ENCODE measurements at places on chromosomes 7 and 10.

- DNase-seq, result no peak
These were observed 129.1 kb upstream of the ITGB1 start for GRCh38 chr10:33087152-33087551.

DNA sequence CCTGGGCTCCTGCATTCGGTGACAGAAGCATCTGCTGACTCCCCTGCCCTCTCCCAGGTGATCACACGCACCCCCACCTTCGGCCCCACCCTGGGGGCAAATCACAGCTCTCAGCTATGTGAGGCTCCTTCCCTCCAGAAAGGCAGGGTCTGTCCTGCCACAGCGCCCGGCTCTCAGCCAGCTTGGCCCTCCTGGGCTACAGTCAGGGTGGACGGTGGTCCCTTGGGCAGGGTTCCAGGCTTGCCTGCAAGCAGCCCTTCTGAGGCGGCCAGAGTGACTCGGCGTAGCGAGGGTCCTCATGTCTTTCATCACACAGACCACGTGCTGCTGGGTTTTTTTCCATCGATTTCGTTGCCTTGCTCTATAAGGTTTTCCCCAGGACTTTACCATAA lies 53.6 kb upstream of the EBF3 start:
- no peak for DNase-seq

- DNase-seq, result no peak
These were observed 91.2 kb downstream of the VTI1A start for GRCh38 chr10:112538168-112538567.

DNA sequence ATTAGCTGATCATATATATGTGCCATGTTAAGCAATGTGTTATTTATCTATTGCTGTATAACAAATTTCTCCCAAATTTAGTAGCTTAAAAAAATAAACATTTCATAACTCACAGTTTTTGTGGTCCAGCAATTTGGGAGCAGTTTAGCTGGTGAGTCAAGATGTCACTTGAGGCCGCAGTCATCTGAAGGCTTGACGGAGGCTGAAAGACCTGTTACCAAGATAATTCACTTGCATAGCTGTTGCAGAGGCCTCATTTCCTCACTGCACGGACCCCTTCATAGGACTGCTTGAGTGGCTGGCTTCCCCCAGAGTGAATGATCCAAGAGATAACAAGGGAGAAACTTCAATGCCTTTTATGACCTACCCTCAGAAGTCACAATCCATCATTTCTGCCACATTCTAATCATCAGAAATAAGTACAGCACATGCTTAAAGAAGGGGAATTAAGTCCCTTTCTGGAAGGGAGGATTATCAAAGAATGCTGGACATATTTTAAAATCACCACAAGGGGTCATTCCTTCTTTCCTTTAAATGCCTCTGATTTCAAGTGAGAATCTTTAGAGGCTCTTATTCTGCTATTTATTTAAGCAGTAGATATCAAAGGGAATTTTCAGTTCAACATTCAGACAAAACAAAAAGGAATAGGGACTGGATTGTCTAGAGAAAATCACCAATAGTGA lies 10.5 kb upstream of the SRPK2 start:
- DNase-seq, result no peak

DNA sequence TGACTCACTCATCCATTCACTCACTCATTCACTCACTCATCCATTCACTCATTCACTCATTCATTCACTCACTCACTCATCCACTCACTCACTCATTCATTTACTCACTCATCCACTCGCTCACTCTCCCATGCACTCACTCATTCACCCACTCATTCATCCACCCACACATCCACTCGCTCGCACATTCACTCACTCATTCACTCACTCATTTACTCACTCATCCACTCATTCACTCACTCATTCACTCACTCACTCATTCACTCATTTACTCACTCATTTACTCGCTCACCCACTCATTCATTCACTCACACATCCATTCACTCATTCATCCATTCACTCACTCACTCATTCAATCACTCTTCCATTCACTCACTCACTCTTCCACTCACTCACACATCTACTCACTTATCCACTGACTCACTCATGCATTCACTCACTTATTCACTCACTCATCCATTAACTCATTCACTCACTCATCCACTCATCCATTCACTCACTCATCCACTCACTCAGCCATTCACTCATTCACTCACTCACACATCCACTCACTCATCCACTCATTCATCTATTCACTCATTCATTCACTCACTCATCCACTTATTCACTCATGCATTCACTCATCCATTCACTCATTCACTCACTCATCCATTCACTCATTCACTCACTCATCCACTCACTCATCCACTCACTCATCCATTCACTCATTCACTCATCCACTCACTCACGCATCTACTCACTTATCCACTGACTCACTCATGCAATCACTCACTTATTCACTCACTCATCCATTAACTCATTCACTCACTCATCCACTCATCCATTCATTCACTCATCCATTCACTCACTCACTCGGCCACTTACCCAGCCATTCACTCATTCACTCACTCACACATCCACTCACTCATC lies 74.0 kb downstream of the CARD11 start:
- DNase-seq, result no peak

DNA sequence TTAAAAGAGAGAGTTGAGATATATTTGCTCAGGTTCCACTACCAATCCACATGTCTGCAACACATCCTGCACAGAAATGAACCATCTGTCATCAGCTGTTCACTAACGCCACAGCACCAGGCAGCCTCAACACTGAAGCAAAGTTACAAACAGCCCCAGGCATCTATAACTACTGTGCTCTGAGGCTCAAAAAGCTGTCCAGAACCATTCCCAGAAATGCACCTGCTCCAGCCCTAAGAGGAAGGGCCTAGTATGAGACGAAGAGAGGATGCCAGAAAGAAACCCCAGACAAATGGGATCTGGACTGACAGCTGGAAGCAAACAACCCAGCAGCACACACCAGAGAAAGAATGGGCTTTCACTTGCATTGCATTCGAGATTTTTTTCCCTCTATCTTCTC lies 159.3 kb downstream of the ELMO1 start:
- DNase-seq, result no peak

- DNase-seq, result no peak
These were observed 766.7 kb upstream of the GHITM start for GRCh38 chr10:83372646-83373045.

- DNase-seq, result no peak
These were observed 52.3 kb upstream of the PTPN12 start for GRCh38 chr7:77484785-77485184.

- no peak for DNase-seq
These were observed 842 bp downstream of the SEMA3A start for GRCh38 chr7:84193747-84194146.

DNA sequence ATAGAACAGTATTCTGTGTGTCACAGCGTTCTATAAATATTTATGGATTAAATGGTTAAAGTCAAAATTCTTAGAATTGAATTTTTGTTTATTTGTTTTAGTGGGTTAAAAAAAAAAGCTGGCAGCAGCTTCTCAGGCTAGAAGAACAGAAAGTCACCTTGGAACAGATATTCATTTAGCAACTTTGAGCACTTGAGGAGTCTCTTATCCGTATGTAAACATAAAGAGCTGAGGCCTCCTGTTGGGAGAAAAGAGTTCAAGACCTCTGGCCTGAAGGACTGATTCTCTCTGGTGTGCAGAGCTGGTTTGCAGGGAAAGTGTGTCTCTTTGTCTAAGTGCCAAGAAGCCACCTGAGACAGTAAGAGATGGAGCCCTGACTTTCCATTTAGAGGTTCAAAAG lies 109.9 kb downstream of the HERPUD2 start:
- no peak for DNase-seq

DNA sequence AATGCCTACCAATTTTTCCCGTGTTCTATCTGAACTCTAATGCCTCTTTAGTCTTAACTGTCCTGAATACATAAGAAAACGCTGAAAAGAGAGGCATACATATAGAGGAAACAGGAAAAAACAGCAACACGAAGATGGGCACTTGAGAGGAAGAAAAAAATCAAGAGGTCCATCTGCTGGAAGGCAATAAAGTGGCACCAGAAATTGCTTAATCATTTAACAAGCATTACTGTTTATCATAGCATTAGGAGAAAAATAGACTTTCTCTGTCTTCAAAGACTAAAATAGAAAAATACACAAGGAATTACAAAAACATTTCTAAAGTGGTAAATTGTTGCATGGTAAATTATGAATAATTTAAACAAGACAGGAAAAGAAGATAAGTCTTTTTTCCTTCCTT lies 35.0 kb downstream of the NSUN6 start:
- no peak for DNase-seq

GRCh38 chr7:4207011-4207410 lies 475.1 kb upstream of the FOXK1 start:
- DNase-seq, result no peak

DNA sequence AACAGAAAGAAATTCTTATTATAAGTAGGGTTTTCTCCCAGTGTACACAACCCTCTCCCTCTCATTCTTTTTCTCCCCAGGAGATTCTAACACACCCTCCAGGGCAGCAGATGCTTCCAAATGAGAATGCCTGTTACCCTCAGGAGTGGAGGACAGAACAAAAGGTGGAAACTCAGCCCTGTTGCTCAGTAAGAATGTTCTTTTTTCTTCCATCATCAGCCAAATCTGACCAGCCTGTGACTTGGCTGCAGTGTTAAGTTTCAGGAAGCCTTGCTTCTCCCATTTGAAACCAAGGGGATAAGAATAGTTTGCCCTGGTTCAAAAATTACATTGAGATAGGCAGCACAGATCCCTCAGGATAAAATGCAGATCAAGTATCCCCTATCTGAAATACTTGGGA lies 77.5 kb upstream of the EEPD1 start:
- no peak for DNase-seq

DNA sequence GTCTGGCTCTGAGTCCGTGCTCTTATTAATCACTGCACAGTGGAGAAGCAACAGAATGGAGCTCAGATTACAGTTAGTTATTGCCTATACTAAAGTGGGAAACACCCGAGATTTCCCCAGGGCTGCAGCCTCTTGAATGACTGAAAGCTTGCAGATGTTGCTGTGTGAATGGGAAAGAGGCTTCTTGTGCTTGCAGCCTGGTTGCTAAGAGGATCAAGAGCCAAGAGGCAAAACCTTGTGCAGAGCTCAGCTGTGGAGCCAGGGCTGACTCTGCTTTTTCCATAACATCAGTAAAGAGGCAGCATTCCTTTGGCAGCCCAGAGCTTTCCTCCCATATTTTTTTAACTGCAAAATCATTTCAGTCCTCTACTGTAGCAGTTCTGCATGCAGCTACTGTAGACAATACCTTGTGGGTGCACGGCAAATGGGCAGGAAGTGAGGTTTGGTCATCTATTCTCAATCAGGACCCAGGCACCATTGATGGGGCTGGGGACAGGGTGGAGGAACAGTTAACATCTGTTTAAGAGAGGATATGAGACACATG lies 86.5 kb downstream of the RALA start:
- no peak for DNase-seq

GRCh38 chr7:92044148-92044547 lies 90.1 kb downstream of the CYP51A1 start:
- DNase-seq, result no peak

DNA sequence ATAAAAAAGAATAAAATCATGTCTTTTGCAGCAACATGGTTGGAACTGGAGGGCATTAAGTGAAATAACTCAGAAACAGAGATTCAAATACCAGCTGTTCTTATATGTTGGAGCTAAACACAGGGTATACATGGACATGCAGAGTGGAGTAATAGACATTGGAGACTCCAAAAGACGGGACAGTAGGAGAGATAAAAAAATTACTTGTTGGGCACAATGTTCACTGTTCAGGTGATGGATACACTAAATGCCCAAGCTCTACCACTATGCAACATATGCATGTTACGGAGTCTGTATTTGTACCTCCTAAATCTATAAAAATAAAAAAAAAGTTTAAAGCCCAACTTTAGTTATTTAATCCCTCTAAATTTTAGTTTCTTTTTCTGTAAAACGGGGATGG lies 184.6 kb upstream of the TPK1 start:
- DNase-seq, result no peak

DNA sequence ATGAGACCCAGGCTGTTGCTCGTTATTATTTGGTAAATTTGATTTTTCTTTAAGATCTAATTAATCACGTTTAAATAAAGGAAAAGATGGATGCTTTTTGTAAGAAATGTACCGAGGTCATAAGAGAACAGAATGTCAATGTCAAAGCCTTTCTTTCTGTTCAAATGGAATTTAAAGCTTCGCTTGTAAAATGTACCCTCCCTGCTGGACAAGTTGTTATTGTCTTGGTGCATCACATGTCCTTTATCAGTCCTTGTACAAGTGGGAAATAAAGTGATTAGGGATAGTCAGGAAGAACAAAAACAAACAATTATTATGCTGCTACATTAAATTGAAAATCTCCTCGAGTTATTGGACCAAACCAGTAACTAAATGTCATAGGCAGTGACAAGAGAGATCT lies 363.2 kb downstream of the PHTF2 start:
- no peak for DNase-seq

Measured in stimulated activated naive B cell treated with anti-CD40 and anti-IgM and Interleukin-4, amounts not matched to agents 10 μg/mL and 1 μg/mL and 100 μg/mL, for 72 hours (primary cell).